ENCODE measurements at places on chromosomes 7 and 10.
A peak's percentile ranks its signal among the peaks of the same experiment; 100 is the strongest.

GRCh38 chr7:143456992-143457793 is 13.9 kb downstream of the TAS2R60 start:
- no peak for DNase-seq

- no peak for DNase-seq
Observed at GRCh38 chr10:5198386-5198785, 1.7 kb downstream of the AKR1C4 start.

GRCh38 chr7:5997210-5997808 is 11.5 kb downstream of the PMS2 start:
- DNase-seq, result peak; percentile 55

GRCh38 chr7:45575501-45576248 is 1.5 kb downstream of the ADCY1 start:
- DNase-seq, result no peak

GRCh38 chr7:132882714-132883428 is 199.0 kb downstream of the CHCHD3 start:
- DNase-seq, result no peak

DNA sequence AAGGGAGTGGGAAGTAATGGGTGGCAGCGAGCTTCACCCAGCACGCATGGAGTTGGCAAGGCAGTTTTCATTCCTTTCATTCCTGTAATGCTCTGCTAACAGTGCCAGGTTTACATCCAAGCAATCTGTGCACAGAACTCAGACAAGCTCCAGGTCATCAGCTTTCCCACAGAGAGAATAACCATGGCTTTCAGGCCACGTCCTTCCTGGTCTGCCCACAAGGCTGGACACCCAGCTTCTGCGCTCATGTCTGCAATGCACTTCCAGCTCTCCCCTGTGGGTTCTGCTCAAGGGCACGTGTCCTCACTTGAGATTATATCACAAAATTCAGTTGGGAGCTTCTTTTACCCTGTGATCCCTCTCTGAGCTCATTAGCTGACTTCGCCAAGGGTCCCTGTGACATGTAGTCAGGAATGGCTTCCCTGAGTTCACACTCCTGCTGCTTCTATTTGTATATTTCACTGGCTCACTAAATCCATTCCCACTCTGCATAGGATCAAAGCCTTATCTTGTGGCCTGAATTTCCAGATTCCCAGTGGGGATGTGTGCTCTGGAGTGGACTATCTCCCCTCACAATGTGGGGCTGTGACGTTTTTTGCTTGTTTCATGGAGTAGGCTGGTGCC is 18.6 kb downstream of the AKR1C2 start:
- no peak for DNase-seq

DNA sequence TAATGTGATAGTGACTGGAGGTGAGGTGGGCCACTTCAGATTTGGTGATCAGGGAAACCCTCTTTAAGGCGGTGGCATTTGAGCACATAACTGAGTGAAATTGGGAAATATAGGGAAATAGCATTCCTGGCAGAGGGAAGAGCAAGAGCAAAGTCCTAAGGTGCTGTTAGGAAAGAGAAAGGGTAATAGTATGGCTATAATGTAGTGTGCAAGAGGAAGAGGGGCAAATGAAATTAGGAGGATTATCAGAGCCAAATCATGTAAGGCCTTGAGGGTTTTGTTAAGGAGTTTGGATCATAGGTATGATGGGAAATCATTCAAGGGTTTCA is 27.8 kb upstream of the CYP26C1 start:
- no peak for DNase-seq
